ENCODE measurements at places on chromosomes 4 and X.

DNA sequence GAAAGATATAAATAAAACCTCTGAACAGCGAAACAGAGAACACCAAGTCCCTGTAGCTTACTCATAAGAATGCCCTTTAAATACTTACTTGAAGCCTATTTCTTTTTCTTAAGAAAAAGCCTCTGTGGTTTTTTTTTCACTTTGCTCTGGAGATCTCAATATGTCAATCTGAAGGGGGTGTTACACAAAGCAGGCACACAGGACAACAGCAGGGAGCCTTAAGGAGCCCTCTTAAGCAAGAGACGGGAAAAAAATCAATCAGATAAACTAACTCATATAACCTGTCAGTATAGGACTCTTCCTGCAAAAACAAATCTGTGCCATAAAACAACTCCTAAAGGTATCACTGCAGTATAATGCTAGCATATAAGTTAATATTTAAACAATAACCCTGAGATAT is 611.1 kb upstream of the ATOH1 start:
- DNase-seq: no peak

- no peak for DNase-seq
These were observed 2017.6 kb upstream of the IGFBP7 start for GRCh38 chr4:59127743-59128142.

DNA sequence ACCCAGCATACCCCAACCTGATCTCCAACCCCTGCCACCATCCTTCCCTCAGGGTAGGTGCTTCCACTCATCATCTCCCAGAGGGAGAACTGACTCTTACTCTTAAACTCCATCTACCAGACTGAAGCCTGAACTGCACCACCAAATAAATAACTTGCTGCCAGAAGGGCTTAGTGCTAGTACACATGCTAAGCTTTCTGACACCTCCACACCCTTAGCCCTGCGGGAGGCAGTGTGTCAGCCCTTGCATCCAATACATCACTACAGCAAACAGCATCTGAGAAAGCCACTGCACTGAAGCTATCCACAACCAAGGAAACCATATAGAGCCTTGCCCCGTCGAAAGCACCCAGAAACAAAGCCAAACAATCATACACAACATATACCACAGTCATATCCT is 68.6 kb upstream of the MCF2 start:
- no peak for DNase-seq

DNA sequence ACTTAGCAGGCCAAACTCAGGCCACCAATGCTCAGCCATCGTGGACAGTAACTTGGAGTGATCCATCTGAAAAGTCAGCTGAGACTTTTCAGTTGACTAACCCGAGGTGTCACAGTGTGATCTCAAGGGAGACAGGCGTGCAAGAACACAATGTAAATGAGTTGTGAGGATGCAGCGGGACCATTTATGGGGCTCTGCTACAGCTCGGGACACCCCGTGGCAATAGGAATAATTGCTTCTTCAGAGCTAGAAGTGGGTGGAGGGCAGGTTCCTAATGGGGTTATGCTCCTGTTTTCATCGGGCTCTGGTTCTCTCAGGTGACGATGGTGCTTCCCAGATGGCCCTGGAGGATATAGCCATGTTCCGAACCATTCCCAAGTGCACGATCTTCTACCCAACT is 27.3 kb downstream of the TKTL1 start:
- no peak for DNase-seq

- DNase-seq: no peak
These were observed 69.9 kb downstream of the HMGB2 start for GRCh38 chr4:173264245-173264644.

DNA sequence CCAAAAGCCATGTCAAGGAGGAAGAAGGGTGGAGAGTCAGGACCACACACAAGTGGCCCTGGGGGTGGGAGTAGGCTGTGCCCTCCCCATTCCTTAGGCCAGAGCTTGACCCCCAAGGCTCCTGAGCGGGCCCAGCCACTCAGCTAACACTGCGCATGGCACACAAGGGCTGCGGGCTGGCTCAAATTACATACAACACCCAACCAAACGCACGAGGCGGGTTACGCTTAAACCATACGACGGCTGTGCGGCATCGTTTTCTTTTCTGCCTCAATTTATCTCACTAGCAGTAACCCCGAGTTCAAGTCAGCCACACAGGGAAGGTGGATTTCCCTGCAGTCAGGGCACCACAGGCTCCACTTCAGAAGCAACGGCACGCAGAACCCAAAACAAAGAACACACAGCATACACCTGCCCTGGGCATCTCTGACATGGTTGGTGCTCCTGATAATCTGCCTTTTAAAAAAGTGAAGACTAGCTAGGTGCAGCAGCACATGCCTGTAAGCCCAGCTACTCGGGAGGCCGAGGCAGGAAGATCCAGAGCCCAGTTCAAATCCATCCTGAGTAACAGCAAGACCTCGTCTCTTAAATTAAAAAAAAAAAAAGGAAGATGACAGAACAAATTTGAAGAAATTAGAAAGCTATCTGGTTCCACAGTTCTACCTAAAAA is 2.9 kb downstream of the GAK start:
- no peak for DNase-seq

DNA sequence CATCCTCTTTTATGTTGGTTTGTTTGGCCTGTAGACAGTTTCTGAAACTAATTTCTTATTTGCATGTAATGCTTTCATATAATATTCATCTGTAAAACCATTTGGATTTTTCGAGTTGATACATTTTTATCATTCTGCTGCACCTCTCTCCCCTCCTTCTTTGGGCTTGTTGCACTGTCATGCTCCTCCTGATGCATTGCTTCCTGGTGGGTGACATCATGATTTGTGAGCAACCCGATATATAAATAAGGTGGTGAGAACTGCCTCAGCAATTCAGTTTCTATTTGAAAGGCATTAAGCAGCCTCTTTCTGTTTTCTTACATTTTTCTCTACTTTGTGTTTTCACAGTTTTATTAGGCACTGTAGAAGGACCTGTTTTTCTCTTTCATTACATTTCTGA is 515.7 kb downstream of the RPA4 start:
- DNase-seq: no peak

GRCh38 chr4:76630741-76631140 is 195.7 kb downstream of the SHROOM3 start:
- DNase-seq: no peak

GRCh38 chr4:67926485-67926884 is 36.8 kb downstream of the TMPRSS11A start:
- no peak for DNase-seq
